ENCODE measurements at places on chromosomes 2 and 18.

- DNase-seq, result no peak
Measured at GRCh38 chr2:109535217-109535946, 78.4 kb downstream of the SEPTIN10 start.

- DNase-seq, result no peak
Measured at GRCh38 chr2:238264072-238264460, 24.2 kb upstream of the HES6 start.

DNA sequence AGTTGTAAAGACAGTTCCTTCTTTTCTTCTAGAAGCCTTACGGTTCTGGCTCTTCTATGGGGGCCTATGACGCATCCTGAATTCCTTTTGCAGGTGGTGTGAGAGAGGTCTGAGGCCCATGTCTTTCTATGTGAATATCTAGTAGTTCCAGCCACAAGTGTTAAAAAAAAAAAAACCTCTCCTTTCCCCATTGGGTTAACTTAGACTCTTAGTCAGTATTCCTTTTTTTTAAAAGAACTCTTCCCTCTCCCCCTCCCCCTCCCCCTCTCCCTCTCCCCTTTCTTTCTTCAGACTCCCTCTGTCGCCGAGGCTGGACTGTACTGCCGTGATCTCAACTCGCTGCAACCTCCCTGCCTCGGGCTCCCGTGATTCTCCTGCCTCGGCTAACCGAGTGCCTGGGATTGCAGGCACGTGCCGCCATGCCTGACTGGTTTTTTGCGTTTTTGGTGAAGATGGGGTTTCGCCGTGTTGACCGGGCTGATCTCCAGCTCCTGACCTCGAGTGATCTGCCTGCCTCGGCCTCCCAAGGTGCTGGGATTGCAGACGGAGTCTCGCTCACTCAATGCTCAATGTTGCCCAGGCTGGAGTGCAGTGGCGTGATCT, 11.4 kb upstream of the CIDEA start:
- DNase-seq, result no peak

DNA sequence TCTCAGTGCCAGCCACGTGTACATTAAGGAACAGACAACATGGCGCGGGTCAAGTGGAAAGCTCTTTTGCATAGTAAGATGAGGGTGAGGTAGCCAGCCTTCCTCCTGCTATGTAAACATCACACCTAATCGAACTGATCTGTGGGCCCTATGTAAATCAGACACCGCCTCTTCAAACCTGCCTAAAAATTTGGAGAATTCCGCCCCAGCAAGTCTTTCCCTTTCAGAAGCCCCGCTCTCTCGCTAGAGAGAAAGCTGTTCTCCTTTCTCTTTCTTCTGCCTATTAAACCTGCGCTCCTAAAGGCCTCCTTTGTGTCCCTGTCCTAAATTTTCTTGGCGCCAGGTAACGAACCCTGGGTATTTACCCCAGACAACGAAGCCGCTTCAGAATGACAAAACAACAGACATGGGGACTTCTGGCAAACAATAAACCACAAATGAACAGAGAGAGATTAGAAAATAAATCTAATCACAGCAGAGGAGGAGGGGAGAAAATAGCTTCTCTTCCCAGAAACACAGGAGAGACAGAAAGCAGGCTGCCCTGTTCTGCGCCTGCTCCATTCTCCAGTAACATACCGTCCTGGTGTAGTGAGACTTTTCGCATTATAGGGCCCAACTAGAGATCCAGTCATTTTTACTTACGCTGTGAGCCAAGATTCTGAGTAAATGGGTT, 31.9 kb upstream of the CYP1B1 start:
- no peak for DNase-seq

DNA sequence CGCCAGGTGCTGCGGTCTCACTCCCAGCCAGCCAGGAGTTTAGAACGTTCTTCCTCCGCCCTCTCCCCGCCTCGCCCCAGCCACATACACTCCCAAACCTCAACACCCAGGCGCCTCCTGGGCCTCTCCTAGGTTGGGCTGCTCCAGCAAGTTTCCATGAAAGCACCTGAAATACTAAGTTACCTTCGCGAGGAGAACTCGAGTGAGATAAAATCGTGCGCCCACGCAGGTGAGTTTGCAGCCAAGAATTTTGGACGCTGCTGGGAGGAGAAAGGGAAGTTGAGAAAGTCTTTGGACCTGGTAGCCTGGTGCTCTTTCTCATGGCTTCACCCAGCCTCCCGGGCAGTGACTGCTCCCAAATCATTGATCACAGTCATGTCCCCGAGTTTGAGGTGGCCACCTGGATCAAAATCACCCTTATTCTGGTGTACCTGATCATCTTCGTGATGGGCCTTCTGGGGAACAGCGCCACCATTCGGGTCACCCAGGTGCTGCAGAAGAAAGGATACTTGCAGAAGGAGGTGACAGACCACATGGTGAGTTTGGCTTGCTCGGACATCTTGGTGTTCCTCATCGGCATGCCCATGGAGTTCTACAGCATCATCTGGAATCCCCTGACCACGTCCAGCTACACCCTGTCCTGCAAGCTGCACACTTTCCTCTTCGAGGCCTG, at the start of gene GPR39:
TSS of gene GPR39 (plus strand) at position 83 of the 673 bp plus-strand sequence.
- DNase-seq, result no peak

- no peak for DNase-seq
Measured at GRCh38 chr2:149537092-149537726, 50.4 kb downstream of the MMADHC start.

DNA sequence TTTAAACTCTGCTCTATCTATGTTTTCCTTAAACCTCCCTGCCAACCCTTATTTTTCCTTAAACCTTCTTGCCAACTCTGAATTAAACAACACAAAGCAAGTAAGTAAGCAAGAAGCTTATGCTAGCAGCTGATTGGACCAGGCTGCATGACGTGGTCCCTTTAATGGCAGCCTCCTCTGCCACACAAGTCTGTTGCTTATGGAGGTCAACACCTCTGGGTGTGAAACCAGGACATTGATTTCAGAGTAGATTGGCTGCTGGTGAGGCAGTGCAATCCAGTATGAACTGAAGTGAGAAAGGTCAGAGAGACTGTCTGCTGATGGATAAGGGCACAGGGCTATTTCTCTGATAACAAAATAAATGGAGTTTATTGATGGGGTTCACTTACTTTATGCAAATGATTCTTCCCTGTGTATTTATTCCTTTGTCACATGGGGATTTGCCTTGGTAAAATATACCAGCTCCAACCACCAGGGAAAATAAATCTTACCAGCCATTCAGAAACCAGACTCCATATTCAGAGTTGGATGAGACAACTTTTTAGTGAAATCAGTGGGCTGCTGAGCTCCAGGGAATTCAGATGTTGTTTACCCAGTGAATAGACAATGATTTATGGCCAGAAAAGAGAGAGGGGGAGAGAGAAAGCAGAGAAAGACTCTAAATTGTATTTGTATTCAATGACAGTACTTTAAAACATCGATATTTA, 112.2 kb upstream of the NCKAP5 start:
- DNase-seq, result no peak

Measured in stimulated activated CD4-positive, alpha-beta T cell treated with anti-CD3 and anti-CD28 coated beads, TNF-alpha, amount 100 ng/mL, for 24 hours (primary cell).